Activated T-cell treated with anti-CD3 and anti-CD28 coated beads, Interleukin-2, amount 50 U/mL, for 24 hours (primary cell): ENCODE measurements at places on chromosomes 11 and 22.

DNA sequence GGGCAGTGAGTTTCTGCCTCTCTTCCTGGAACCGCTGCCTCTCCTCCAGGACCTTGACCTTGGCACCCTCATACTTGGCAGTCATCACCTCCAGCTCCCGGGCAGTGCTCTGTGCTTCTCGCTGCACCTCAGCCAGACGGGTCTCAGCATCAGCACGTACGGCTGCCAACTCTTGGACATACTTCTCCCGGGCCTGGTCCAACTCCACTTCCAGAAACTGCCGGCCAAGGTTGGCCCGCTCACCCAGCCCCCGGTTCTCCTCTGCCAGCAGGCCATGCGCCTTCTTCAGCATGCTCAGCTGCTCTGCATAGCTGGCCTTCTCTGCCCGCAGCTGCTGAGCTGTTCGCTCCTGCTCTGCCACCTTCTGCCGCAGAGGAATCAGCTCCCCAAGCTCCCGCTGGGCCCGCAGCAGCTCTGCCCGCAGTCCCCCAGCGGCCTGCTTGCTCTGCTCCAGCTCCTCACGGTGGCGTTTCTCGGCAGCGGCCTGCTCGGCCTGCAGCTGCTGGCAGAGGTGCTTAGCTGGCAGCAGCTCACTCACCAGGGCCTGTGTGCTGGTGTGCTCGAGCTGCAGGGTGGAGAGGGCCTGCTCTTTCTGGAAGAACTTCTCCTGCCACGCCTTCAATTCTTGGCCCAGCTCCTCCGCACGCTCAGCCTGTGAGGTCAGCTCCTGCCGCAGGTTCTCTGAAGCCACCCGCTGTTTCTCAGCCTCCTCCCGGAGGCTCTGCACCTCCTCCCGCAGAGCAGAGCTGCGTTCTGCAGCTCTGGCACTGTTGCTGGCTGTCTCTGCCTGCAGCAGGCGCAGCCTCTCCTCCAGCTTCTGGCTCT, 14.4 kb downstream of the IL18BP start:
- peaks cover 99% of the 10 kb centered on the region for H3K36me3 ChIP-seq
- H3K27me3 ChIP-seq, result no peaks in the 10 kb centered on the region
- H3K4me1 ChIP-seq, result no peaks in the 10 kb centered on the region
- peak; percentile 26 for DNase-seq

DNA sequence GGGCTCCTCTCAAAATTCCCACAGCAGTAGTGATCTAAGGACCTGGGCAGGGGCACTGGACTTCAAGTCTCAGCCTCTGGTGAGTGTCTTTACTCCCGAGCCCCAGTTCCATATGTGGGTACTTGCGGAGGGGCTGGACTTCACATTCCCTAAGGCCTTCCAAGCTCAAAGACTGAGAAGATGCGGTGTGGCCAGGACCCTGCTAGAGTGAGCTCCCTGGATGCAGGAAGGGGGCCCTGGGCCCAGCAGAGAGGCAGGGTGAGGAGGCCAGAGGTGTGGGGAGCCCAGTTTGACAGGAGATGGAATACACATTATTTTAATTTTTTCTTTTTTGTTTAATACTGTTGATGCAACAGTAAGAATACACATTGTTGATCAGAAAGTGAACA, 83.7 kb downstream of the IGLL1 start:
- H3K27ac ChIP-seq, result no peak overlapping the region
- H3K36me3 ChIP-seq, result no peaks in the 10 kb centered on the region
- DNase-seq, result peak; percentile 23
- H3K4me1 ChIP-seq, result peaks cover 8% of the 10 kb centered on the region
- H3K4me3 ChIP-seq, result no peak overlapping the region
- H3K27me3 ChIP-seq, result peaks cover 2% of the 10 kb centered on the region

DNA sequence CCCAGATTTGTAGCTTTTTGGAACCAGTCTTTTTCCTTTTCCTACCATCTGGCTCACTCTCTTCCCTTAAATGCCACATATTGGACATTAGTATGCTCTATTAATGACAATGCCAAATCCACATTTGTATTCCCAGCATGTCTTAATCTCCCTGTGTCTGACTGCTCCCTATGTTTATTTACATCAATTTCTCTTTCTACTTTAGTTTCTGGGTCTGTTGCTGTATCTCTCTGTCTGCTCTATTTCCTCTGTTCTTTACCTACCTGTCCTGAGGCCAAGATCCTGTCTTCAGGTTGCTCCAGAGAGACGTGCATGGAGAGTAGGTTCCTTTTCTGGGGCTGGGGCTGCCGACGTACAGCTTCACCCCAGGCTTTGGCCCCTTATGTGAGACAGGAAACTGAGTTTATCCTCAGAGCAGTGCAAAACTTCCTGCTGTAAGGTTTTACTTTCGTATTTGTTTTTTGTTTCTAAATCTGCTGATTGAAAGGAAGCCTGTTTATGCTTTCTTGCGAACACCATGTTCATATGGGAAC, 25.6 kb downstream of the OR2AG2 start:
- peak; percentile 61 for DNase-seq
- no peak overlapping the region for H3K27ac ChIP-seq
- peaks cover 33% of the 10 kb centered on the region for H3K4me1 ChIP-seq
- no peak overlapping the region for H3K4me3 ChIP-seq
- H3K36me3 ChIP-seq, result no peaks in the 10 kb centered on the region
- H3K27me3 ChIP-seq, result no peaks in the 10 kb centered on the region

DNA sequence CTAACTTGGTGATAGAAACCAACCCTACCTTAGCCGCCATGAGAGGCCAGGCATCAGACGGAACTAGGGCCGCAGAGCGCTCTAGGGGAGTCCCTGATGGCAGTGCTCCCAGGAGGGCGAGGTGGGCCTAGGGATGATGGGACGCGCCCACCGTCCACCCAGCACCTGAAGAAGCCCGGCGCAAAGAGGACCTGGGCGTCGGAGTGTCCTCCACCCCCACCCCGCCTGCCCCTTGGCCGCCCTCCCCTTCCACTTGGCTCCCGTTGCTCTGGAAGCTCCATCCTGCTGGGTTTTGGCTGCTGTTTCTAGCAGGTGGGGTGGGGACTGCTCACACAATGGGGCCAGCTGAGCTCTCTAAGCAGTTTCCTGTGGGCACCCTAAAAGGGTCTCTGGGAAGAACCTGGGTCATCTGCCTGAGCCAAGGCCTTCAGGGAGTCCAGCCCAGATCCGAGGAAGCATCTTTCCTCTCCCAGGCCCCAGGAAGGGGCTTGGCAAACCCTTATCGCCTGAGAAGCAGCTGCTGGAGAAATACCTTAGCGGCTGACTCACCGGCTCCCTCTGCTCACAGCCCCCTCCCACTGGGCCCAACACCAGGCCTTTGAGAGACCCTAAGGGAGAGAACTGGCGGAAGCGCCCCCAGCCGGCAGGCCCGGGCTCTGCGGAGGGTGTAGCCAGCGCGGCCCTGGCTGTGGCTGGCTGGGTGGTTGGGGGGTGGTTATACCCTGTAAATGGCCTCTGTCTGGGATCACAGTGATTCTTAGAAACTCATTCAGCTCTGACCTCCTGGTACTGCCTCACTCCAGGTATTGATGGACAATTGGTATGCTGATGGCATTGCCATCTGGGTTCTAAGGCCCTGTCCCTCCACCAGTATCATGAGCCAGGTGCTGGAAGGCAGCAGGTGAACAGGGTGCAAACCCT, 19.3 kb downstream of the CREB3L1 start:
- no peak overlapping the region for H3K4me3 ChIP-seq
- H3K27me3 ChIP-seq, result peaks cover 23% of the 10 kb centered on the region
- H3K36me3 ChIP-seq, result no peaks in the 10 kb centered on the region
- H3K27ac ChIP-seq, result no peak overlapping the region

- H3K4me1 ChIP-seq, result no peaks in the 10 kb centered on the region
- no peak overlapping the region for H3K4me3 ChIP-seq
- DNase-seq, result no peak
- peaks cover 4% of the 10 kb centered on the region for H3K27me3 ChIP-seq
- H3K36me3 ChIP-seq, result no peaks in the 10 kb centered on the region
These were observed 56.4 kb downstream of the ANO1 start for GRCh38 chr11:70134490-70134889.

GRCh38 chr11:81989093-81989492, 744.6 kb downstream of the FAM181B start:
- no peaks in the 10 kb centered on the region for H3K4me1 ChIP-seq
- DNase-seq, result no peak
- H3K27me3 ChIP-seq, result no peaks in the 10 kb centered on the region
- H3K27ac ChIP-seq, result no peak overlapping the region
- no peak overlapping the region for H3K4me3 ChIP-seq

GRCh38 chr11:130995266-130995665, 79.0 kb upstream of the SNX19 start:
- no peak overlapping the region for H3K4me3 ChIP-seq
- H3K27me3 ChIP-seq, result no peaks in the 10 kb centered on the region
- H3K36me3 ChIP-seq, result no peaks in the 10 kb centered on the region
- no peak for DNase-seq
- no peak overlapping the region for H3K27ac ChIP-seq
- no peaks in the 10 kb centered on the region for H3K4me1 ChIP-seq

DNA sequence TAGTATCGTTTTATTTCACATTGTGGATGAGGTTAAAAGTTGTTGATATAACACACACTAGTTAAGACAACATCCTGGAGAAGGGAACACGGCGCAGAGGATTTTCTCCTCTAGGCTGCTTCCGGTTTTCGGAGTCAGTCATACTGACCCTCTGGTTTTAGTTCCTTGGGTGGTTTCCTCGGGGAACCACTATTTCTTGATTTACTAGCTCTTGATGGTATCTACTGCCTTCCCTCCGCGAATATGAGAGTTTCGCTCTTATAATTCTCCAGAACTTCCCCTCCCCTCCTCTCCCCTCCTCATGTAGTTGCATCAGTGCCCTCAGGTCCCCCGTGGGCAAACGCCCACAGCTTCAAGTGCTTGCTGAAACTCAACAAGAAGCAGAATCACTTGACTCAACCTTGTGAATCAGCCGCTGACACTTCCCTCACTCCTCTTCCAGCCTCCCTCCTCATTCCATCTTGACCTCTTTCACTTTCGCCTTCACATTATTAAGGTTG, 15.9 kb upstream of the APOBEC3A start:
- H3K27ac ChIP-seq, result peak overlapping the region; percentile 94
- H3K4me3 ChIP-seq, result peak overlapping the region; percentile 60
- no peaks in the 10 kb centered on the region for H3K36me3 ChIP-seq
- peaks cover 35% of the 10 kb centered on the region for H3K4me1 ChIP-seq

- no peaks in the 10 kb centered on the region for H3K27me3 ChIP-seq
- H3K36me3 ChIP-seq, result peaks cover 26% of the 10 kb centered on the region
- H3K4me1 ChIP-seq, result peaks cover 86% of the 10 kb centered on the region
- DNase-seq, result no peak
- peak overlapping the region; percentile 99 for H3K27ac ChIP-seq
These were observed 2.9 kb downstream of the PIK3IP1 start for GRCh38 chr22:31289344-31289743.

- DNase-seq, result no peak
- no peaks in the 10 kb centered on the region for H3K36me3 ChIP-seq
- H3K27ac ChIP-seq, result peak overlapping the region; percentile 83
These were observed 57.6 kb upstream of the FTH1 start for GRCh38 chr11:62024936-62025486.

- H3K36me3 ChIP-seq, result no peaks in the 10 kb centered on the region
- H3K4me1 ChIP-seq, result peaks cover 21% of the 10 kb centered on the region
- no peaks in the 10 kb centered on the region for H3K27me3 ChIP-seq
- H3K27ac ChIP-seq, result no peak overlapping the region
- H3K4me3 ChIP-seq, result no peak overlapping the region
These were observed 1155.9 kb downstream of the TBC1D22A start for GRCh38 chr22:47918276-47918921.

DNA sequence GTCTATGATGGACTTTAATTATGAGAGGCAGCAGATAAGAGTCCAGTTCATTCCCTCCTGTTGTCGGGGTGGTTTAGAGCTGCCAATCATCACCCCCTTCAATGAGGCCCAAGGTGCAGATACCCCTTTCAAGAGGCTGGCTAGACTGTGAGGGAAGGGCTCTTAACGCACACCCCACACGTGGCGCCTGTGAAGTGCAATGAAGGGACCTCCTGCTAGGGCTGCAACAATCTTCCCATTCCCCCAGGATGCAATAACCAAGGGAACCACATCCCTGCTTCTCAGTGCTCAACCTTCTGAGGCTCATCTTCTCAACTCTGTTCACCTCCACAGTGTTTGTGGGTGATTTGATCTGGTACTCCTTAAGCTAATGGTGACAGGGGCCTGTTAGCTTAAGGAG, 19.0 kb downstream of the TENM4 start:
- H3K36me3 ChIP-seq, result no peaks in the 10 kb centered on the region
- H3K27ac ChIP-seq, result no peak overlapping the region

GRCh38 chr11:61578819-61579675, 1.8 kb downstream of the SYT7 start:
- peaks cover 41% of the 10 kb centered on the region for H3K27me3 ChIP-seq
- H3K27ac ChIP-seq, result no peak overlapping the region

- no peaks in the 10 kb centered on the region for H3K27me3 ChIP-seq
- no peak overlapping the region for H3K27ac ChIP-seq
- no peaks in the 10 kb centered on the region for H3K4me1 ChIP-seq
- DNase-seq, result no peak
- no peak overlapping the region for H3K4me3 ChIP-seq
- H3K36me3 ChIP-seq, result no peaks in the 10 kb centered on the region
These were observed 8.6 kb upstream of the KCTD14 start for GRCh38 chr11:78031629-78032028.

DNA sequence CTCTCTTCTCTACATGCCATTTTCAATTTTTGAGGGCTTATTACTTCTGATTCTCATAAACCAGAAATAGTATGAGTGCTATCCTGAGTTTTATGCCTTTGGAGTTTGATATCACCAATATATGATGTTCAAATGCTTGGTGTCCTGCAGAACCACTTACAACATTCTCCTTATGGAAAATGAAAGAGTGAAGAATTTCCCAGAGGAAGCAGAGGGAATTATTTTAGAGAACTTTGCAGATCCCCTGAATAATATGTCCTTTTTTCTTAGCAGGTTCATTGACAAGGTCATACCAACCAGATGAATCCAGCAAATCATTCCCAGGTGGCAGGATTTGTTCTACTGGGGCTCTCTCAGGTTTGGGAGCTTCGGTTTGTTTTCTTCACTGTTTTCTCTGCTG, at the start of gene OR4D5:
Gene OR4D5 (plus strand): TSS at position 301 of the 400 bp plus-strand sequence. CDS start 0 bp downstream, at position 301.
- H3K27me3 ChIP-seq, result no peaks in the 10 kb centered on the region
- H3K4me3 ChIP-seq, result no peak within 1 kb of the TSS
- H3K36me3 ChIP-seq, result no peaks in the 10 kb centered on the region

- DNase-seq, result no peak
- H3K4me1 ChIP-seq, result peaks cover 4% of the 10 kb centered on the region
- no peaks in the 10 kb centered on the region for H3K36me3 ChIP-seq
- H3K27ac ChIP-seq, result no peak overlapping the region
These were observed 37.1 kb downstream of the APOL5 start for GRCh38 chr22:35754761-35755160.

GRCh38 chr11:17967661-17968060, 45.2 kb downstream of the SERGEF start:
- peaks cover 3% of the 10 kb centered on the region for H3K4me1 ChIP-seq
- peaks cover 80% of the 10 kb centered on the region for H3K36me3 ChIP-seq
- no peaks in the 10 kb centered on the region for H3K27me3 ChIP-seq

- no peak overlapping the region for H3K27ac ChIP-seq
- no peaks in the 10 kb centered on the region for H3K36me3 ChIP-seq
- no peaks in the 10 kb centered on the region for H3K4me1 ChIP-seq
- no peaks in the 10 kb centered on the region for H3K27me3 ChIP-seq
- no peak for DNase-seq
These were observed 45.5 kb downstream of the CELSR1 start for GRCh38 chr22:46491946-46492345.
